ENCODE measurements at places on chromosomes 7 and 10.

GRCh38 chr10:103546401-103546800 is 52.9 kb downstream of the NEURL1 start:
- no peak for DNase-seq

DNA sequence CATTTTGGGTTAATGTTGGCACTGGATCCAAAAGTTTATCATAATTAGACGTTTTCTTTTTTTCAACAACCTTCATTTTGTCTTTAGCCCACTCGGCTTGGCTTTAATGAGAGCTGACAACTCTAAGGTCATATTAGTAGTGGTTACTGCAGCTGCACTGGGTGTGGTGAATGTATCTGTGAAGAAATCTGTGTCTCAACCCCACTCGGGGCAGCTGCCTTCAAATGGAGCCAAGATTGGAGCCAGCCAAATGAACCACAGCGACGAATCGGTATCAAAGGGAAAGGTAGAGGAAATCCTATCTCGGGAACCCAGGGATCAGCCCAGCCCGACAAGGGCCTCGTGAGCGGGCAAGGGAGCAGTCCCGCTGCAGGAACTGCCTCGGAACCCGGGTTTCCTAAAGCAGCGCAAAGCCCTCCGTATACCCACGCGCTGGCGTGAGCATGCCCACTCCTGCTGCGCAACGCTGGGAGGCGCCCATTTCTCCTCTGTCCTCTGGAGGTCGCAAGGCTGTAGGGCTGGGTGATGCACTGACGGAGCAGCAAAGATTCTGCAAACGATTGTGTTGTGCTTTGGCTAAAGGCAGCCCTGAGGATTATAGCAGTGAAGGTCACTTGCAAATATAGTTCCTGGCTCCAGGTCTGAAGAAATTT is 98.7 kb upstream of the MBL2 start:
- DNase-seq, result no peak

- no peak for DNase-seq
These were observed 1.1 kb upstream of the FEZF1 start for GRCh38 chr7:122305475-122306319.

- DNase-seq, result no peak
These were observed 22.5 kb upstream of the ECHDC3 start for GRCh38 chr10:11719496-11720259.

GRCh38 chr10:80131499-80131901 is 1.0 kb upstream of the PLAC9 start:
- DNase-seq, result no peak

DNA sequence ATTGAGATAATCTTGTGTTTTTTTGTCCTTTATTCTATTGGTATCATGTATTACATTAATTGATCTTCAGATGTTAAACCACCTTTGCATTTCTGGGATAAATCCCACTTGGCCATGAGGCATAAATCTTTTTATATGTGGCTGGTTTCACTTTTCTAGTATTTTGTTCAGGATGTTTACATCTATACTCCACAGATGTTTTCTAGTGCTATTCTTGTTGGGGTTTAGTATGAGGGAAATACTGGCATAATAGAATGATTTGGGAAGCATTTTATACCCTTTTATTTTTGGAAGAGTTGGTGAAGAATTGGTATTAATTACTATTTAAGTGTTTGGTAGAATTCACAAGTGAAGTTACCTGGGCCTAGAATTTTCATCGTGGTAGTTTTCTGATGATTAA is 41.8 kb upstream of the CCNY start:
- DNase-seq, result no peak

GRCh38 chr7:121196286-121196685 is 132.5 kb upstream of the WNT16 start:
- no peak for DNase-seq
